ENCODE measurements at places on chromosomes 2 and 18. TPM values are rescaled to one million over a fixed set of nuclear protein-coding genes. Genes with fewer than 3 reads are reported as not detected.

Gene GTF3C2
- total RNA-seq = 19.2 TPM

DNA sequence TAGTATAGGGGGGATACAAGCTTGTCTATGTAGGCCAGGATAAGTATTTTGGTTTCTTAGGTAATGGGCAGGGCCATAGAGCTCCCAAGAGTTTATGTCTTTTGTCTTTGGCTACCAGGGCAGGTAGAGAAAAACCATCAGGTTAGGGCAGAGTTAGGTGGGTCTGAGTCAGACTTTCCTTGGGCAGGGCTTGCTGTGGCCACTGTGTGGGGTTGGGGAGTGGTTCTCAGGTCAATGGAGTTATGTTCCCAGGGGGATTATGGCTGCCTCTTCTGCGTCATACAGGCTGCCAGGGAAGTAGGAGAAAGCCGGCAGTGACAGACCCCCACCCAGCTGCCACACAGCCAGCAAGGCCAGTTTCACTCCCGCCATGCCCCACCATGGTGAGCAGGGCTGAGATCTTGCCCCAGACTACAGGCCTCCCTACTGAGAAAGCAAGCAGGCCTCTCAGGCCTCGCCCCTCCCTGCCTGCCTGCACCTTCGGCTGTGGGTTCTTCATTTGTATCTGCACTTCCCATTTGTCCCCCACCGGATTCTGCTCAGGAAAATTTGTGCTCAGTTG lies 55.5 kb downstream of the RPIA start:
- DNase-seq = no peak

- DNase-seq = no peak
Observed at GRCh38 chr2:53460347-53460746, 307.3 kb upstream of the CHAC2 start.

DNA sequence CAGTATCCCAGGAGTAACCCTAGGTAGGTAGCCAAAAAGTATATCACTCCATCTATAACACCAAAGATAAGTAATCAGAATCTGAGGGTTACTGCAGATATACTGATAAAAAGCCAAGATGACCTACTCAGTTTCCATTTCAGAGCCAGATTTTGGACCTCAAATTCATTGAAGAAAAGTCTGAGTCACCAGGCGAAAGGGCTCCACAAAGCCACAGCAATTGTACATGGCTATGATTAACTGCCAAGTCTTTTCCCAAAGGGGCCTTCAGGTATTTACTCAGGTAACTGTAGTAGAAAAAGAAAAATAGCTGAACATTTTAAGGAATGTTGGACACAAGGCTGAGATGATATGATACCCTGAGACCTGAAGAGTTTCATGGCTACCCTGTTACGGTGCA lies 75.6 kb upstream of the KCNH7 start:
- DNase-seq = no peak

Gene SLC9A4
- not detected for total RNA-seq

DNA sequence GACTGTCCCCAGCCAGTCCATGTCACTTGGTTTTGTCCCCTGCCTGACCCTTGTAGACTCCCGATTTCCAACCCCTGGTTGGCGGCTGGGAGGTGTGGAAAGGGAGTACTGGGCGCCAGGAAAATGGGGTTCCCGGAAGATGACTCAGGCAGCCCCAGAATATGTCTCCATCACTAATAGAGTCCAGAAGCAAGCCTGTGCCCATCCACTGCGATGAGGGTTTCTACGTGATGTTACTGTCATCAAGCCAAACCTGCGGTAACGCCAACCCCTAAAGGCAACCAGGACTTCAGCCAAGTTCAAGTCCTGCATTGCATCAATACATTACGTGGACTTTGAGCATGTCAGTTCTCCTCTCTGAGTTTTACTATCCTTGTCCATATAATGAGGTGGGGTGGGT lies 62.0 kb upstream of the TAF1B start:
- DNase-seq = no peak

Gene TSHZ1
- total RNA-seq = 12.1 TPM
